ENCODE measurements at places on chromosomes 4 and X. TPM values are rescaled to one million over a fixed set of nuclear protein-coding genes. Genes with fewer than 3 reads are reported as not detected.

The UNC5C gene
- not detected for total RNA-seq

The PPP1R2C gene
- total RNA-seq, result not detected

The MTMR8 gene
- 0.49 TPM for total RNA-seq

The YY2 gene
- 0.74 TPM for total RNA-seq

The MAGEE2 gene
- total RNA-seq, result not detected
